ENCODE measurements at places on chromosomes 5 and 9.

DNA sequence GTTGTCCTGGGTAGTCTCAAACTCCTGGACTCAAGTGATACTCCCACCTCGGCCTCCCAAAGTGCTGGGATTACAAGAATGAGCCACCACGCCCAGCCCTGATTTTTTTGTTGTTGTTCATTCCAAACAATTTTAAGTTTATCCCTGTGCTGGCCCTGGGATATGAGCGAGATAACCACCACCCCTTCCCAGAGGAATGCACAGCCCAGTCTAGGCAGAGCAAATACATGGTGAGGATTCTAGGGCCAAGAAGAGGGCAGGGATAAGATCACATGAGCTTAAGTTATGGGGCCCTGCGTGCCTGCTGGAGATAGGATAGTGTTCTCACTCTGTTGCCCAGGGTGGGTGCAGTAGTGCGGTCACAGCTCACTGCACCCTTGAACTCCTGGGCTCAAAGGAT is 21.0 kb upstream of the TOR1B start:
- no peak for DNase-seq

- no peak for DNase-seq
Observed at GRCh38 chr5:179605026-179605833, 18.2 kb downstream of the HNRNPH1 start.

DNA sequence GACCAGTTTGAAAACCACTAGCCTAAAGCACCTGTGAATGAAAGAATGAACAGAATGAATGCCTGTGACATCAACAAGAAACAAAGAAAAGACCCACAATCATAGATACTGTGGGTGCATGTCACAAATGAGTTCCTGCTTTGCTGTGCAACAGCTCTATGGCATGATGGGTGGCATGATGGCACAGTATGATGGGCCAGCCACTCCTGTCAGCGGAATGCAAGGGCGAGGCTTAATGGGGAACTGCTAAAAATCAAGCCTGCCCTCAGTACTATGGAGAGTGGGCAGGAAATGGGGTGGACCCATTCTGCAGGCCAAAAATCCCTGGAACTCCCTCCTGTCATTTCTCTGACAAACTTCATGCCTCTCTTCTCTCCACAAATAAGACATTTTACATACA is 89.0 kb downstream of the DCP2 start:
- DNase-seq = no peak

DNA sequence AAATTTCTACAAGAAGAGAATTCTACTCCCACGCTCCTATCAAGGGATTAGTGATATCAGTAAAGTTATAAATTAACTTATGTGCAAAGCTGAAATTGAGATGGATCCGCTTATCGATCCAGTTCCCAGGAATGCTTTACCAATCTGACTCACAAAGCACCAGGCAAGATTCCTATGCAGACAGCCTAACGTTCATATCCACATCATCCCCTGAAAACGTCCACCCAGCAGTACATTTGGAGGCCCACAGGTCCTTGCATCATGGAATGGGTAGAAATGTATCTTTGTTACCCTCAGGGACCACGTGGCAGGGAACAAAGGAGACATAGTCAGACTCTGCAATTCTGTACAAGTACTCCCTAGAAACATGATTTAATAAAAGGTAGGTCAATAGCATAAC is 147.4 kb downstream of the ESM1 start:
- DNase-seq = no peak

DNA sequence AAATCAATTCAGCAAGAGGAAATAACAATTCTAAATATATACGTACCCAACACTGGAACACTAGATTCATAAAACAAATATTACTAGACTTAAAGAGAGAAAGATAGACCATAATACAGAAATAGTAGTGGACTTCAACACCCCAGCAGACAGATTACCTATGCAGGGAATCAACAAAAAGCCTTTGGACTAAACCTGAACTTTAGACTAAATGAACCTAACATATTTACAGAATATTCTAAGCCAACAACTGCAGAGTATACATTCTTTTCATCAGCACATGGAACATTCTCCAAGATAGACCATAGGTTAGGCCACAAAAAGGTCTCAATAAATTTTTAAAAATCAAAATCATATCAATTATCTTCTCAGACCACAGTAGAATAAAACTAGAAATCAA is 32.9 kb upstream of the BARX1 start:
- no peak for DNase-seq

- DNase-seq = no peak
Observed at GRCh38 chr5:120457839-120458507, 6.1 kb upstream of the PRR16 start.
